ENCODE measurements at places on chromosomes 1 and 21.

- DNase-seq, result no peak
These were observed 19.5 kb downstream of the ST7L start for GRCh38 chr1:112599477-112599876.

GRCh38 chr1:220330265-220330664 lies 58.0 kb upstream of the RAB3GAP2 start:
- no peak for DNase-seq

GRCh38 chr1:54017979-54018378 lies at the start of gene LDLRAD1:
LDLRAD1 (minus strand) TSS chr1:54018186; CDS start chr1:54018112, 74 bp downstream.
- no peak for DNase-seq

GRCh38 chr1:198642983-198643382 lies 4.1 kb downstream of the PTPRC start:
- no peak for DNase-seq

- DNase-seq, result no peak
These were observed 3.0 kb downstream of the HSD3B1 start for GRCh38 chr1:119510046-119510445.

GRCh38 chr1:176838276-176838995 lies 326.1 kb downstream of the ASTN1 start:
- DNase-seq, result no peak

- no peak for DNase-seq
These were observed 225.2 kb upstream of the LYPLAL1 start for GRCh38 chr1:218948446-218948845.
